ENCODE measurements at places on chromosomes 5 and 9.

DNA sequence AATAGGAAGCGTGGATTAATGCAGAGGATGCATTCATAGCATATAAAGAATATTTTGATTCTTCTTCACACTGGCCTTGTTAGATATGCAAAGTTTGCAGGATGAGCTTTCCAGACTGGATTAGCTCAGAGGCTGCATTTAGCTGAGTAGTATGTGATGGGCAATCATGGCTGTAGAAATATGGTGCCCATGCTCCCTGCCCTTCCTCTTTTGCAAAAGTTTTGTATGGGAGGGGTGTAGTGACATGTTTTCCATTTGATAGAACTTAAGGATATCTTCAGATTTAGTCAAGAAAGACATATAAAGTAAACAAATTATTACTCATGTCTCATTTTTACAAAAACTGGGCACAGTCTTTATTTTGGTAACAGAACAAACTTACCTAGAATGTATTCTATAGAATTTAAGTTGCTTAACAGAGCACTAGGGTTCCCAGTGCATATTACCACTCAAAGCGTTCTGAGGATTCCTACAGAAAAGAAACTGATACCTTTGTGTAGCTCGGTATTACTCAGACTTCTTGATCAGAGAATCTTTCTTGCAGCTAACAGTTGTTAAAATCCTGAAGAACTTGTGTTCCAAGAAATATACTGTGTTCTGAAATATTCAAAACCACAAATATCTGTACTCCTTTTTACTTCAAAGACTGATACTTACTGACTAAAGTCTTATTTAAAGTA is 9.8 kb downstream of the GTF3C4 start:
- no peak overlapping the region for H3K27ac ChIP-seq
- H3K27me3 ChIP-seq, result no peaks in the 10 kb centered on the region
- no peaks in the 10 kb centered on the region for H3K4me1 ChIP-seq
- no peak for DNase-seq
- H3K4me3 ChIP-seq, result no peak overlapping the region

GRCh38 chr5:124910354-124911016 is 164.0 kb upstream of the ZNF608 start:
- H3K27me3 ChIP-seq, result no peaks in the 10 kb centered on the region
- H3K4me3 ChIP-seq, result no peak overlapping the region
- H3K36me3 ChIP-seq, result no peaks in the 10 kb centered on the region

DNA sequence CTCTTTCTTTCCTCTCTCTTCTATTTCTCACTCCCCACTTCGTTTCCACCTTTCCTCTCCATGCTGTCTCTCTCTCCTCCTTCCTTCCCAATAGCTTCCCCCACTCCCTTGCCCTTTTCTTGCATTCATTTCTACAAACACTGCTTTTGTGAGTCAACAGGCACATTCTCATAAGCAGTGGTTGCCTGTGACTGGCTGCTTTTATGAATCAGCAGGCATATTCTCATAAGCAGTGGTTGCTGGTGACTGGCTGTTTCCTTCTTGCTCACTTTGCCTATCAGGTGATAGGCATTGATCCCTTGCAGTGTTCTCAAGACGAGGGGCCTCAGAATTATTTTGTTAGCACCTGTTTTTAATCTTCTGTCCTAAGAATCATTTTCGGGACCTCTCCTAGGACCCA is 116.1 kb upstream of the ACTBL2 start:
- H3K27me3 ChIP-seq, result no peaks in the 10 kb centered on the region
- no peaks in the 10 kb centered on the region for H3K36me3 ChIP-seq

DNA sequence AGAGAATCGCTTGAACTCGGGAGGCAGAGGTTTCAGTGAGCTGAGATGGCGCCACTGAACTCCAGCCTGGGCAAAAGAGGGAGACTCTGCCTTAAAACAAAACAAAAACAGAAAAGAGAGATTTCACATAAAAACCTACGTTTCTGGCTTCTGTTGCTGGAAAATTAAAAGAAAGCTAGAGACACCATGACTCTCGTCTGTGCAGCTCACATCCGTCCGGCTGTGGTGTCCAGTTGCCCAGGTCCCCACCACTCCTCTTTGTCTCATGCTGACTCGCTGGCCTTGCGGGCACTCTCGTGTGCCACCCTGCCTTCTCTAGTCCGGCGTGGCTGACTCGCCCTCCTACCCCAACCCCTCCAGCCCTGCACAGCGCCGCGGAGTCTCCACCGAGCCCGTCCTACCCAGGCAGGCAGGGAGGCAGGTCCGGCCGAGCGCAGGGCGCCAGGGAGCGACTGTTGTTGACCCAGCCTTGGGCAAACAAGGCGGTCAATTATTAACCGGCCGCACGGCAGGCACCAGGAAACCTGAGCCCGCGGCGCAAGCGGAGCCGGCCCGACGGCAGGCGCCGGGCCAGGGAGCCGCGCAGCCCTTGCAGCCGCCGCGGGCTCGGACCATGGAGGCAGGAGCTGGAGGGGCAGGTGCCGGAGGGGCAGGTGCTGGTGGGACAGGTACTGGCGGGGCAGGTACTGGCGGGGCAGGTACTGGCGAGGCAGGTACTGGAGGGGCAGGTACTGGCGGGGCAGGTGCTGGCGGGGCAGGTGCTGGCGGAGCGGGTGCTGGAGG is at the start of gene PRRT1B:
Gene PRRT1B (plus strand): TSS at position 521 of the 783 bp plus-strand sequence. CDS start 93 bp downstream, at position 614.
- no peak within 1 kb of the TSS for H3K4me3 ChIP-seq
- no peak for DNase-seq
- peak within 1 kb of the TSS; percentile 4 for H3K27ac ChIP-seq
- no peaks in the 10 kb centered on the region for H3K36me3 ChIP-seq
- H3K4me1 ChIP-seq, result peaks cover 9% of the 10 kb centered on the region

GRCh38 chr9:69806627-69807026 is 14.0 kb upstream of the CFAP95 start:
- no peak for DNase-seq
- no peak overlapping the region for H3K27ac ChIP-seq
- no peaks in the 10 kb centered on the region for H3K4me1 ChIP-seq

- no peak overlapping the region for H3K4me3 ChIP-seq
- no peak for DNase-seq
- H3K27ac ChIP-seq, result no peak overlapping the region
- H3K4me1 ChIP-seq, result no peaks in the 10 kb centered on the region
- no peaks in the 10 kb centered on the region for H3K27me3 ChIP-seq
Measured at GRCh38 chr5:63613442-63613841, 348.8 kb downstream of the HTR1A start.

DNA sequence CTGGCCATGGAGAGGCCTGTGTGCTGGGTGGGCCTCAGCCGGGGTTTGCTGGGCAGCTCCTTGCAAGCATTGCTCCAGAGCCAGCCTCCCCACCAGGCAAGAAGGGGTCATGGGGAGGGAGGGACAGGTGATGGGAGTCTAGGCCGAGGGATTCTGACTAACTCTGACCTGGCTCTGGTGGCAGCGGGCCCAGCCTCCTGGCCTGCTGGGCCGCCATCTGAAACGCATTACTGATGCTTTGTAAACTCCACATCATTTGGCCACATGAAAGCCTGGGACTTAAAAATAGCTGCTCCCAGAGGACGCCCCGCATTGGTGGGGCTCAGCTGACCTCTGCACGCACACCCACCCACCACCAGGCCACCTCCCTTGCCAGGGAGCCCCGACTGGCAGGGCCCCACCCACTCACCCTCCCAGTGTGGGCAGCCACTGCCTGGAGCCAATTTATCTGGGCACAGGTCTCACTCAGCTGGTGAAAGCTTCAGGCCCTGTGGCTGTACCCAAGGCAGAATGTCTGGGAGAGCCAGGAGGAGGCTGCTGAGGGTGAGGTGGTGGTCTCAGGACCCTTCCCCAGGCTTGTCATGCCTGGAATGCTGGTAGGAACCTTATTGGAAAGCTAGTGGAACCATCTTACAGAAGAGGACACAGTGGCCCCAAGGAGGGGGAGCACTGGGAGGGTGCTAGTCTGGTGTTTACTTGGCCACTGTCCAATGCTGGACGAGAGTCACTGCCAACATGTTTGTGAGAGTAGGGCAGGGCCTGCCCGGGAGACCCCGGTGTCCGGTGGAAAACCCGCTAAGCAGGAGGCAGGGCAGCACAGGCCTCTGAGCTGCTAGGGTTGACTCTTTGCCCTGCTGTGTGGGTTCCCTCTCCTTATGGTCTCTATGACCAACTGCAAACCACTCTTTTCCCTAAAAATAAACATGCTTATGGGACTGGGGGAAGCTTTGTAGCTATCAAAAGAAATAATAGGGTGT is 10.8 kb downstream of the TCF7 start:
- H3K27ac ChIP-seq, result peak overlapping the region; percentile 97
- peak overlapping the region; percentile 92 for H3K4me3 ChIP-seq
- peaks cover 74% of the 10 kb centered on the region for H3K4me1 ChIP-seq
- no peak for DNase-seq

GRCh38 chr5:106882035-106882434 is 788.7 kb downstream of the EFNA5 start:
- H3K4me3 ChIP-seq, result no peak overlapping the region
- no peak overlapping the region for H3K27ac ChIP-seq
- no peaks in the 10 kb centered on the region for H3K36me3 ChIP-seq
- DNase-seq, result no peak

DNA sequence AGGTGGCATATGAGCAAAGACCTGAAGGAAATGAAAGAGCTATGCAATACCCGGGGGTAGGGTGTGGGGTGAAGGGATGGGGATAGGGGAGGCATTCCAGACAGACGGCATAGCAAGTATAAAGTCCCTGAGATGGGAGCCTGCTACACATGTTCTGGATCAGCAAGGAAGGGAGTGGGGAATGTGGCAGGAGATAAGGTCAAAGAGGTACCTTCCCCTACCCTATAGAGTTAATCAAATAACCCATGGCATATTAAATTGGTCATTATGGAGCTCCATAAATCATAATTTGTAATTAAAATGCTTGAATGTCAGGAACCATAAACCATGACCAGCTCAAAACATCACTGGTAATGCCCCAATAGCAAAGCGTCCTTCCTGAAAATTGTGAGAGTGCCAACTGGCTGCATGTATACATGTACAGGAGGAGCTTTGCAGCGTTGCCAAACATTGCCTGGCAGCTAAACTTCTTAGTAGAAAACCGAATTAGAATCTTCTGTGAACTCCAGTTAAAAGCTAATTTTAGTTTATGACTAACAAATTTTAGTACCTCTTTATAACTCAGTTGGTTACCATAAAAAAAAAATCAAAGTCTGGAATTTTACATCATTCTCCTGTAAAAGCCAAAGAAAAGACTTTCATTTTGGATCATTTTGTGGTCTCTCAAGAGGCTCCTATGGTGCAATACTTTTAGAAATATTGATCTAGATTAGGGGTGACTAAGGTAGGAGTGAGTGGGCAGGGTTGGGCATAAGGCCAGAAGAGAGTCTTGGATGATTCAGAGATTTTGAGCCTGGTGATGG is 4.7 kb downstream of the DNAI1 start:
- peaks cover 4% of the 10 kb centered on the region for H3K27me3 ChIP-seq
- no peak overlapping the region for H3K4me3 ChIP-seq
- H3K36me3 ChIP-seq, result no peaks in the 10 kb centered on the region
- DNase-seq, result no peak
- no peak overlapping the region for H3K27ac ChIP-seq

GRCh38 chr9:82981552-82981951 is 81.4 kb downstream of the RASEF start:
- peaks cover 18% of the 10 kb centered on the region for H3K4me1 ChIP-seq
- H3K27me3 ChIP-seq, result no peaks in the 10 kb centered on the region
- no peak for DNase-seq
- no peak overlapping the region for H3K27ac ChIP-seq

GRCh38 chr9:35687306-35687705 is 2.4 kb downstream of the TPM2 start:
- H3K4me1 ChIP-seq, result peaks cover 2% of the 10 kb centered on the region
- peak overlapping the region; percentile 87 for H3K27ac ChIP-seq
- no peaks in the 10 kb centered on the region for H3K27me3 ChIP-seq

DNA sequence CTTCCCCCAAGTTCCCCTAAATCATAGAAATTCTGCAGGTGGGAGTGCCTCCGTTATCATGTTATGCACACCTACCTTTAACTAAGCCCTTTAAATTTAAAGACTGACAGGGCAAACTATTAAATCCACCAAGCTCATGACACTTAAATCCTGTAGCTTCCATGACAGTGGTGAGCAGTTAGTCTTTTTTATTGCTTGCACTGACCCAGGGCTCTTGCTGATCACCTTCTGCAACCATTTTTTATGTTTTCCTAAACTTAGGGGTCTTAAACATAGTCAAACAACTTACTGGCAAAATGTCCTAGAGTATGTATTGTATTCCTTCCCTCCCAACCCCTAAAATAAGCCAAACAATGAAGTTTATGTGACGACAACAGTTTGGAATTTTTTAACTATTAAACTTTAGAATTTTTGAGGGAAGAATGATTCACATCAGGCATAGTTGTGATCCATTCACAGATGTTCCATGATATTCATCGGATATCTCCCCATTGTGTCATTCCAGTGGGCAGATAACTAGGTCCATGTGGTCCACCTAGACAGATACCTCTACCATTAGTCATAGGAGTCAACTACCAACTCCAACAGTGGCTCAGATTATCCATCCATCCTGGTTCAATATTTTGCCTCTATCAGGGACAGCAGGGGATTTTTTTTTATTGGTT is 283.1 kb downstream of the ADAMTS6 start:
- H3K4me1 ChIP-seq, result no peaks in the 10 kb centered on the region
- no peak for DNase-seq
- H3K27ac ChIP-seq, result no peak overlapping the region
- H3K27me3 ChIP-seq, result no peaks in the 10 kb centered on the region
- no peaks in the 10 kb centered on the region for H3K36me3 ChIP-seq
